ENCODE measurements at places on chromosomes 1 and 21.

DNA sequence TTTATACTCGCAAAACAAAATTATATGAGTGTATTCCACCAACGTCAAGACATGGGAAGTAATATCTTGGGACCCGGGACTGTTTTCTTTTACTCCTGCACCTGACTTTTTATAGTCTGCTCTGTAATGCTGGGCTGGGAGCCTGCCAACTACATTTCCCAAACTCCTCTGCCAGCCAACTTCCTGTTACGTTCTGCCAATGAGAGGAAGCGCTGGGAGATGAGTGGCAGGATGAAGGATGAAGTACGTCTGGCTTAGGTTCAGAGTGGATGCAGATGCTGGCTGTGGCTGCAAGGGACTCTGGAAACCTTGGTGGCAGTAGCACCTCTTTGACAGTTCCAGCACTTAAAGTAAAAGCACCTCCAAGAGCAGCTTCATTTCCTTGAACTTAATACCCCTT is 59.6 kb downstream of the USP24 start:
- DNase-seq: no peak

GRCh38 chr1:36515315-36516138 is 32.8 kb upstream of the CSF3R start:
- DNase-seq: no peak

DNA sequence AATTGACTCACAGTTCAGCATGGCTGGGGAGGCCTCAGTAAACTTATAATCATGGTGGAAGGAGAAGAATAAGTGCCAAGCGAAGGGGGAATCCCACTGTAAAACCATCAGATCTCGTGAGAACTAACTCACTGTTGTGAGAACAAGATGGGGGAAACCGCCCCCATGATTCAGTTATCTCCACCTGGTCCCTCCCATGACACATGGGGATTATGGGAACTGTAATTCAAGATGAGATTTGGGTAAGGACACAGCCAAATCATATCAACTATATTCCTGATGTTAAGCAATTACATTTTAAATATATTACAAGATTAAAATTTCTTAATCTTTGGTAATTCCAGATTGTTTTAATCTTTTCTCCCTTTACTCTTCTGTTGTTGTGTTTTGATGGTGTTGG is 55.2 kb downstream of the FNBP1L start:
- no peak for DNase-seq

DNA sequence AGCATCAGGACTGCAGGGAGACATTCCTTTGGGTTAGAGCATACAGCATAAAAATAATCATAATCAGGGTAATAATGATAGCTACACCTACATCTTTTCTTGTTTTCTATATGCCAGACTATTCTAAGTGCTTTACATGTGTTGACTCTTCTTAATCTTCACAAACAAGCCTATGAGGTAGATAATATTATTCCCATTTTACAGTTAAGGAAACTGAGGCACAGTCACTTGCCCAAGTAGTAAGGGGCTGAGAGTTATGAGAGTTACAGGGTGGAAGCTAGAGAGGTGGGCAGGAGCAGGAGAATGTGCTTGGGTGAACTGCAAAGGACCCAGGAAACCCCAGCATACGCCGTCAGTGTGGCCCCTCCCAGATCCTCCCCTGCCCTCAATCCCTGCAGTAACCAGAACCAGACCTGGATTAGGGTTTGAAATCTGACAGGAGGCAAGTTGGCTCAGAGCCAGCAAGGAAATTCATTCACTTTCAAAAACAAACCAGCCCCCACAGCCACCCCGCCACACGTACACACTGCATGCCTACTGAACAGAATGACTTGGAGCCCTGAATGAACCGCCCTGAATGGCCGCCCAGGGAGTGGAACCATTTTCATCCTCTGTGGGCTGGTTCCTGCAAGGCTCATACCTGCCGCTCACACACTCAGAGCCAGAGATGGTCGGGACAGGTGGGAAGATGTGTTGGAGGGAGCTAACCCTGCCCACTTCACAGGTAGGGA is 126.1 kb downstream of the TRABD2B start:
- no peak for DNase-seq

DNA sequence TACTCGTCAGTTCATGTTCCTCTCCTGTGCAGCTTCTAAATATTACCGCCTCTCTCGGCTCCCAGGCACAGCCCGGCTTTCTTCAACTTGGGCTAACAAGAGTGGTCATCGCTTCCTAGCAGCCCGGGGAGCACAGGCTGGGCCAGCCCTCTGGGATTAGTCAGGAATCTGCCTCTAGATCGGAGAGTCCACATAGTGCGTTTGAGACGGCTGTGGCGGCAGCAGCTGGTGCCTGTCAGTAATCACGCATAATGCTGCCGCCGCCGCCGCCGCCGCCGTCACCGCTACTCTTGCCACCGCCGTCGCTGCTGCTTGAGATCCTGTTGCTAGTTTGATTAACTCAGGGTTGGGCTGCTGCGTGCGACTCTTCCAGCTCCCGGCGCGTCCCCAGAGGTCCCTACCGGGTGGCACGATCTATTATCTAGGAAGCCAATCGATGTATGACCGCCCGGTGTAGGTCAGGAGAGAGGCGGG is at the start of gene RXRG:
RXRG (minus strand) TSS at position 230 of the 474 bp plus-strand sequence. CDS start 233 bp downstream, outside the sequence.
- no peak for DNase-seq

DNA sequence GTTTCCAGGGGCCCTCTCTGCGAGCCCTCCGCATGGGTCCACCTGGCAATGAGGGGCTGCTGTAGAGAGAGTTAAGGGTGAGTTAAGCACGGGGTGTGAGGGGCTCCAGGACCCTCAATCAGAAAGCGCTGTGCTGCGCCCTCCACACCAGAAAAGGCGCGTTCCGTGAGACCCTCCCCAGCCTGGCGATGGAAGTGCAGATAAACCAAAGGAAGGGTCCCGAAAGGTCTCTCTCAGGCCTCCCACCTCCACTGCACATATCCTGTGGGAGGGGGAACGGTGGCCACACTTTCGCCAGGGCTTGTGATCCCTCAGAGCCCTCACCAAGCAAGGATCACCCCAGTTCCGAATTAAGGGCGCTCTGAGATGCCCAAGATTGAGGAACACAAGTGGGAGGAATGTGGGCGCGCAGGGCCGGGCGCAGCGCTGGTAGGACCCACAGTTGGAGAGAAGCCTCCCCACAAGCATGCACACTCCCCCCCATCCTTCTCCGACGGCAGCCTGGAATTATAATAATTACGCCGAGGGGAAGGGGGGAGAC is 1.1 kb downstream of the WNT3A start:
- no peak for DNase-seq

- DNase-seq: no peak
These were observed 11.2 kb downstream of the IFT25 start for GRCh38 chr1:53934170-53934765.

DNA sequence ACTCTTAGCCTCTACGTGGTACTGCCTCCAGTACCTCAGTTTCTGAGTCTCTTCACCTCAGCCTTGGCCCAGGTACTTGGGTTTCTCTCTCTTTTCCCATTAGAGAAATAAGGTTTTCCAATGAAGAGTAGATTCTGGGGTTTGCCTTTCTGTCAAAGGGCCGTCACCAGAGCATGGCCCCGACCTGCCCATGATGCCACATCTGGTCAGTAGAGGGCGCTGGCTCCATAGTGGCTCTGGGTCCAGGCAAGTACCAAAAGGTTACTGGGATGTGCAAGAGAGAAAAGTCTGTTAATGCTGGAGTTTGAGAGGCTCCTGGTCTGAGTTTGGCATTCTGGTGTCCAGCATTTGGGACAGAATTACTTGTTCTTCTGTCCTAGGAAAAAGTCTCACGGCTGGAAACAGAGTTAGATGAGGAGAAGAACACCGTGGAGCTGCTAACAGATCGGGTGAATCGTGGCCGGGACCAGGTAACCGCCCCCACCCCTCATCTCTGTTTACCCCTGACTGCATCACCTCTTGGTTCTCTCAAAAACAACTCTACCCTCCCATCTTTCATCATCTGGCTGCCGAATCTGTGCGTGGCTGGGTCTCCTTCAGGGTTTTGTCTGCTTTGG is 5.3 kb upstream of the TUFT1 start:
- peak; percentile 83 for DNase-seq

DNA sequence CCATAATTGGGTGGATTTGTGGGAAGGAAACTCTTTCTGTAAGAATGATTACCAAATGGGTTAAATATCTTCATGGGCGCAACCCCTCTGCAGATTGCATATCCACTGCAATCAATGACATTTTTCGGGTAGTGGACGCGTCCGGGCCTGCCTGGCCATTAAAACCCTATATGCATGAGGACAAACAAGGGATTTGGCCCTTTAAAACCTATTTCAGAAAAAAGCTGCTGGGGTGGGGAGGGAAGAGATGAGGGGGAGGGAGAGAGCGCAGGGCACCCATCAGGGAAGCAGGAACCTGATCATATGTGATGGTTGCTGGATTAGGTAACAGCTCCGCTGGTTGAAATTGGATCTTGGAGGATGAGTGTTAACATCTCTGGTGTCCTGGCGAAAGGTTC is 228.8 kb downstream of the PBX1 start:
- no peak for DNase-seq

DNA sequence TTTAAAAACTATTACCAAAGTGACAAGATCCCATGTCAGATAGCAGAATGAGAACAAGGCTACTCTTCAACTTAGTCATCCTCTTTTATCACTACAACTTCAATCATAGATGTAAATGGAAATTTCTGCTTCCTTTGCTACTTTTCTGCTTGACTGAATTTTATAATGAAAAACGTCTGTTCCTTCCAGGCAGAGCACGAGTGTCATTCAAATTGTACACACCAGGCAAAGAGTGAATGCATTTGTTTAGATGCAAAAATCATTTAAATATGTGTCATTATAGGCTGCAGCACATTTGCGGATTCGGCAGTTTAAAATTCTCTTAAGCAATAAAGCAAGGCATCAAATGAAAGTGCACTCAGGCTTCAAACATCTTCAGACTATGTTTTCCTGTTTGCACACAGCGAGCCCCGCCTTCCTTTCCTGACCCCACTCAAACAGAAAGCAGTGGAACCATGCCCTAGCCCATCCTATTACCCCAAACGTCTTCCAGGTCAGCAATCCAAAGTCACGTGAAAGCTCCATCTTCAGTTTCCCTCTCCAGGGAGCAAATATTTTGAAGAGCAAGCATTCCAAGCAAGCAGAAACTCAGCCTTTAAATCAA is 99.6 kb downstream of the APP start:
- peak; percentile 73 for DNase-seq

DNA sequence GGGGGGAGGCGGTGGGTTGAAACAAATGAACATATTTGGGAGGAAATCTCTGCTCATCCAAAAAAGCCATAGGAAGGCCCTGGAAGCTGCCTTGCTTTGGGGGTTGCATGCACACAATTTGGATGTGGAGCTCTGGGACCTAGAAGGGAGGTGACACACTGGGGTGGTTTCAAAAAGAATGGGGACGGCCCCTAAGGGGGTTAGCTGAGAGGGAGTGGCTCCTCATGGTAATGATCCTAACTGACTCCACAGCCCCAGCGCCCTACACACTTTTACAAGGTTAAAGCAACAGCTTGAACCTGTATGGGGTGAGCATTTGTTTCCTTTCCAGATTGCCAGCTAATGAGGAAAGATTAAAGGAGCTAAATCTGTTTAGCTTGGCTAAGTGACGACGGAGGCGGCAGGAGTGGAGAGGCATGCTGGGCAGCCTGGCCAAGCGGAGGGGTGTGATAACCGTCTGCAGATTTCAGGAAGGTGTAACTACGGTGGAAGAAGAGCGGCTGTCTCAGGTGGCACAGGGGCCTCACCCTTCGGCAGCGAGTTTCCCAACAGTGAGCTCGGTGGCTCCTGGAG is 107.3 kb downstream of the RNF220 start:
- no peak for DNase-seq

GRCh38 chr1:76940571-76941335 is 73.5 kb downstream of the ST6GALNAC5 start:
- DNase-seq: no peak

GRCh38 chr1:35748326-35748725 is 21.5 kb downstream of the CLSPN start:
- no peak for DNase-seq

- no peak for DNase-seq
These were observed 30.2 kb downstream of the LDLRAP1 start for GRCh38 chr1:25573591-25573930.

DNA sequence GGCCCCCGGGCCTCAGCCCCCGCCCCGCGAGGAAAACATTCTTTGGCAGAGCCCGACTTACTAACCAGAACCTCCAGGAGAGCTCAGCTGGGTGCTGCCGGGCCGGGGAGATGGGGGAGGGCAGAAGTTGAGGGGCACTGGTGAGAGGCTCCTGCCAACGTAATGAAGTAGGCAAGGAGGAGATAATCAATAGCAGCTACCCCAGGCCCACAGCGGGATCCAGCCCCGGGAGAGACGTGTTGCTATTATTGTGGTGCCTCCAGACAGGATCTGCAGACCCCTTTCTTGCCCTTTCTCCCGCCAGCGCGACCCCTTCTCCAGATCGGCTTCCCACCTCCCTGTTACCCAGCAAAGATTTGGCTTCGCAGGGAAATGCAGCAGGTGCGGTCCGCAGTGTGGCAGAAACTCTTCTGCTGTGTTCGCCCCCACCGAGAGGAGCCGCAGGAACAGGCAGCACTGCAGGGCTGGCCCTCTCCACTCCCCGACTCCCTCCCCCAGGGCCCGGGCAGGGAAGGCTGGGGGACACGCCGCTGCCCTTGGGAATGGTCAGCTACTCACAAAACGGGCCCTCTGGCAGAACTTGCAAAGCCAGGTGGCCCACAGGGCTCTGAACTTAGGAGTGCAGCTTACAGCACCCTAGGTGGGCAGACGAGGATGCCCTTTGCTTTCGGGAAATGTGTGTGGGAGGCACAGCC is 1.5 kb upstream of the KCNA2 start:
- DNase-seq: peak; percentile 61

All from suprapubic skin (tissue), 4 donors.